Large intestine (tissue), 12 donors: ENCODE measurements at places on chromosomes 16 and 17.

DNA sequence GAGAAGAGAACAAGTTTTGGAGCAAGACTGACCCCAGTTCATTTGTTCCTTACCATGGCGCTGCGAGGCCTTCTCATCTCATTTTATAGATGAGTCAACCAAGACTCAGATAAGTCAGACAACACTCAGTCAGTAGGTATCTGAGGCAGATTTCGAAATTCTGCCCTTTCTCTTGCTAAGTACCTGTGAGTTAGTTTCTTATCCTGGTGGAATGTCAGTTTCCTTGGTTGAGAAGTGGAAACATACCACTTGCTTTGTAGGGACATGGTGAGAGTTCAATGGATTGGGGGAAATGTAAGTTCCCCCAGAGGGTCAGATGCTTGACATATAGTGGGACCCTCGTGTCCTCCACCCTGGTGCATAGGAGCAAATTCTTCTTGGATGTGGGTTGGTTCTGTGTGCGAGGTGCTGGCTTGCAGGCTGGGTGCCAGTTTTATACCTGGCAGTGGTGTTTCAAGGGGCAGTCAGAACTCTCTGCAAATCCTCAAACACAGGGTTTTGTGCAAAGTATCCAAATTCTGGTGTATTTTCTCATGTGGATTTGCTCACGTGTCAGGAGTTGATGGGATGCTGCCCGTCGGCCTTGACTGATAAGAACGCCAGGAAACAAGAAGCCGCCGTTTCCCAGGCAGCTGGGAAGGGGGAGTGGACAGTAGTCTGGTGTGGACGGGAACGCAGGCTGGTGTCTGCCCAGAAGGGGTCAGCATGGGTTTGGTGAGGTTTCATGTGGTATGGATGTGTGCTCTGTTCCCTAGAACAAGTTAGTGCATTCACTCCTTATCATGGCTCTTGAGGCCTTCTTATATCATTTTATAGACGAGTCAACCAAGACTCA is 61.1 kb upstream of the CIBAR2 start:
- peak; percentile 76 for DNase-seq

- peak; percentile 95 for DNase-seq
These were observed 10.1 kb downstream of the THRA start for GRCh38 chr17:40072735-40073346.

GRCh38 chr16:46914556-46915201 is 30.5 kb downstream of the GPT2 start:
- no peak for DNase-seq

- DNase-seq = peak; percentile 47
These were observed 73.6 kb downstream of the GPRC5B start for GRCh38 chr16:19810817-19811731.

GRCh38 chr17:1229900-1230501 is 40.2 kb upstream of the BHLHA9 start:
- no peak for DNase-seq

DNA sequence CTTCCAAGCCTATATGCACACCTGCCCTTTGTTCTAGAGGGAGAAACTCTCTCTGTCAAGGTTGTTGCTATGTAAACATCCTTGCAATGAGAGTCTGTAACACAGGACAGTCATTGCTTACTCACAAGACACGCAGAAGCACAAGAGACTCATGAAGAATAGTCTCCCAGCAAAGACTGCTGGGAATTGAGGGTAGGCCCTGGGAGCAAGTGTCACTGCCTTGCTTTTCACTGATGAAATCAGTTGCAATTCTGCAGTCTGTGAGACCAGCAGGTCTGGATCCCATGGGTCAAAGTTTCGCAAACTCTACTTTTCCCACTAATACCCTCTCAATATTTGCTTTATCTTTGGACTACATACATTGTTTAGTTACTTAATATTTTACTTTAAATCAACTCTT is 177.4 kb downstream of the FTO start:
- DNase-seq = peak; percentile 35

DNA sequence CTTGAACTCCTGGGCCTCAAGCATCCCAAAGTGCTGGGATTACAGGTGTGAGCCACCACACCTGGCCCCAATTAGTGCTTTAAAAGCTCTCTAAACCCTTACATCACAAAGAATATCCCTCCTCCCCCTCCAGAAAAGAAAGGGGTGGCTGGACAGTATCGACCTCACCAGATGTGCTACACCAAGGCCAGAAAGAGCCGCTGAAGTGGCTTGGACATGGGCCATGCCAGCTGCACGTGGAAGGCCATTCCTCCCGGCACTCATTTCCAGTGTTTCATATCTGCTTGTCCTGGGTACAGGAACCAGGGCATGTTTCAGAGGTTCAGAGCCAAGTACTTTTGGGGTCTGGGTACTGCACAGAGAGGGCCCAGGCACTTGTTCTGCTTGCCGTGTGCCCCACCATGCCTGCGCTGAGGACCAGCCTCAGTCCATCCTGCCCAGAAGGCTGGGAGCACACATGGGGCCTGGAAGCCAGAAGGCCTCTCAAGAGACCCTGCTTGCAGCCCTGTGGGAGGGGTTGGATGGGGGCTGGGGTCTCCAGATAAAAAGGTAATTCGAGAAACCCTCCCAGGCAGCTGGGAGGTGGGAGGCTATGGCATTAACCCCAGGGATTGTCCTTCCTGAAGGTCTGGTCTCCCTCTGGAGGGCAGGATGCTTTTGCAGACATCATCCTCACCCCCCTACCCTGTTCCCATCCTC is 3.5 kb upstream of the SRRM2 start:
- no peak for DNase-seq

- no peak for DNase-seq
These were observed 7.7 kb downstream of the CCL3L1 start for GRCh38 chr17:36188891-36189306.
